Left colon (tissue), 2 donors: ENCODE measurements at places on chromosomes 2 and 18. TPM values are rescaled to one million over a fixed set of nuclear protein-coding genes. Genes with fewer than 3 reads are reported as not detected.

SCN3A gene
- total RNA-seq = 0.43 TPM

SLC9A4 gene
- total RNA-seq = 0.09 TPM

ACADL gene
- total RNA-seq = 0.22 TPM

ATP6V1B1 gene
- total RNA-seq = not detected

CHRND gene
- total RNA-seq = not detected

ME2 gene
- total RNA-seq = 78.3 TPM

DUSP19 gene
- 2.4 TPM for total RNA-seq

ASB18 gene
- not detected for total RNA-seq

SP140L gene
- 18.6 TPM for total RNA-seq

FIGN gene
- total RNA-seq = 0.79 TPM

CCDC148 gene
- total RNA-seq = not detected

RESP18 gene
- total RNA-seq = not detected

TSPYL6 gene
- total RNA-seq = not detected

RUFY4 gene
- total RNA-seq = 0.76 TPM

KLHL29 gene
- total RNA-seq = 4.6 TPM

FLACC1 gene
- 1.3 TPM for total RNA-seq

TUBA3E gene
- total RNA-seq = not detected

DSC3 gene
- total RNA-seq = 0.22 TPM

CXCR1 gene
- 0.11 TPM for total RNA-seq

UGT1A3 gene
- total RNA-seq = 2.0 TPM

ATG9A gene
- 66.0 TPM for total RNA-seq

AQP12A gene
- total RNA-seq = 0.92 TPM

LIMS3 gene
- total RNA-seq = 1.9 TPM

FOXD4L1 gene
- total RNA-seq = 0.20 TPM

CNOT11 gene
- total RNA-seq = 50.6 TPM

MGAT5 gene
- 62.1 TPM for total RNA-seq

DNAH7 gene
- total RNA-seq = 2.6 TPM

SPATA3 gene
- total RNA-seq = not detected

NETO1 gene
- total RNA-seq = not detected

AQP12B gene
- 0.85 TPM for total RNA-seq

UBE2E3 gene
- total RNA-seq = 62.5 TPM

SULT1C4 gene
- total RNA-seq = 0.46 TPM

THSD7B gene
- 0.14 TPM for total RNA-seq

PRKAG3 gene
- not detected for total RNA-seq

CFC1 gene
- 0.73 TPM for total RNA-seq

SULT1C2 gene
- total RNA-seq = 0.98 TPM

AGBL5 gene
- 16.1 TPM for total RNA-seq

SERPINB8 gene
- 19.3 TPM for total RNA-seq

CELF4 gene
- total RNA-seq = 1.8 TPM

PPP1R1C gene
- 0.98 TPM for total RNA-seq

CYTIP gene
- 5.1 TPM for total RNA-seq

MTERF4 gene
- total RNA-seq = 28.7 TPM

TRIM43 gene
- not detected for total RNA-seq
